ENCODE measurements at places on chromosomes 12 and 14. TPM values are rescaled to one million over a fixed set of nuclear protein-coding genes. Genes with fewer than 3 reads are reported as not detected.

Gene RND1
- 18.9 TPM for total RNA-seq

Gene OR4E2
- total RNA-seq = not detected

Gene AQP2
- total RNA-seq = not detected

Gene KLRB1
- not detected for total RNA-seq

Gene ADAMTS20
- 1.1 TPM for total RNA-seq

Gene ACVRL1
- total RNA-seq = 0.42 TPM

Gene ABCD2
- total RNA-seq = not detected

Gene CAPZA3
- total RNA-seq = not detected

Gene IRAK3
- total RNA-seq = 0.52 TPM

Gene PSMB11
- total RNA-seq = not detected

Gene TRPV4
- total RNA-seq = 14.0 TPM

Gene SIX6
- total RNA-seq = not detected

Gene PLEKHA5
- total RNA-seq = 48.5 TPM

Gene CLEC1B
- total RNA-seq = not detected

Gene LPCAT3
- 86.7 TPM for total RNA-seq

Gene A2ML1
- total RNA-seq = 10.7 TPM

Gene EML5
- total RNA-seq = 2.3 TPM

Gene PLA2G1B
- total RNA-seq = not detected

Gene SMCO3
- not detected for total RNA-seq

Gene KRT77
- not detected for total RNA-seq

Gene LRTM2
- total RNA-seq = not detected

Gene KERA
- total RNA-seq = not detected

Gene RAB5B
- total RNA-seq = 91.3 TPM

Gene TSPAN19
- not detected for total RNA-seq

Gene FAM222A
- 21.9 TPM for total RNA-seq

Gene RDH5
- total RNA-seq = 4.1 TPM

Gene KCNMB4
- 11.5 TPM for total RNA-seq
